Vagina (tissue), 2 donors: ENCODE measurements at places on chromosomes 5 and 9.
A peak's percentile ranks its signal among the peaks of the same experiment; 100 is the strongest.

DNA sequence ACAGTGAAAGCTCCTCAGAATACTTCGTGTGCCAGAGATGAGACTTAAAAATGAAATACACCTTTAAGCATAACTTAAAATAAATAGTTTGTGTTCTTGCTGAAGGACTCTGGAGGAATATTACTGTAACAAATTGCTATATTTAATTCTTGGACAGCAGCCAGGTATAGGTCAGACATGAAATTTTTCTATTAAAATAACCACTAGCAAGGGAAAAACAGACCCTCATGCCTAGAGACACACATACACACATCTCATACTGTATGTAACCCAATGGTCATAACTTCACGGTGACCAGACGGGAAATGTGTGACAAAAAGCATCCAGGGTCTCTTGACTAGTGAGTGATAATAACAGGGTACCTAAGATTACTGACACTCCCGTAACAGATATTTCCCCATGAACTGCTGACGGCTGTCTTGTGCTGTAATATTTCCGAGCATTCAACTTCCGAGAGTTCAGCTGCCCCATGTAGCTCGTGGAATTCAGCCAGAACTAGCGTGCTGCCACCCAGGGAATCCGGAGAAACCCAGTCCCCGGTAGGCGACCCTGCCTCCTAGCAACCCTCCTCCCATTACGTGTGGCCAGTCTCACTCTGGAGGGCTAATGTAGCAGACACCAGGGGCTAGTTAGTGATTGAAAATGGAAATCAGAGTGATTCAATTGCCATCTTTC, 2295.1 kb upstream of the WWC1 start:
- DNase-seq: no peak
- no peaks in the 10 kb centered on the region for H3K27me3 ChIP-seq
- no peak overlapping the region for H3K27ac ChIP-seq

- DNase-seq: no peak
- H3K4me3 ChIP-seq: no peak overlapping the region
- H3K27me3 ChIP-seq: no peaks in the 10 kb centered on the region
- no peaks in the 10 kb centered on the region for H3K36me3 ChIP-seq
- H3K27ac ChIP-seq: no peak overlapping the region
- H3K4me1 ChIP-seq: no peaks in the 10 kb centered on the region
These were observed 97.9 kb downstream of the YIPF5 start for GRCh38 chr5:144072518-144072927.

DNA sequence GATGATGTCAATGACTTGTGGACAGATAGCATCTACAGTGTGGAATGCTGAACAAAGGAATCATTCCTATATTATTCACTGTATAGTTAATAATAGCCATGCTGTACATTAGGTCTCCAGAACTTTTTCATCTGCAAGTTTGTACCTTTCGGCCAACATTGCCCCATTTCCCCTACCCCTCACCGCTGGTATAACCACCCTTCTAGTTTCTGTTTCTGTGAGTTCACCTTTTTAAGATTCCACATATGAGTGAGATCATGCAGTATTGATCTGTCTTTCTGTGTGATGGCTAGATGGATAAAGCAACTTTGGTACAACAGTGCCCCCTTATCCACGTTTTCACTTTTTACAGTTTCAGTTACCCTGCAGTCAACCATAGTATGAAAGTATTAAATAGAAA, 18.8 kb upstream of the ALDH1B1 start:
- H3K4me3 ChIP-seq: no peak overlapping the region
- H3K4me1 ChIP-seq: peaks cover 6% of the 10 kb centered on the region
- no peak overlapping the region for H3K27ac ChIP-seq
- no peaks in the 10 kb centered on the region for H3K27me3 ChIP-seq
- no peaks in the 10 kb centered on the region for H3K36me3 ChIP-seq

GRCh38 chr5:36177715-36178523, 26.0 kb downstream of the SKP2 start:
- no peaks in the 10 kb centered on the region for H3K4me1 ChIP-seq
- no peaks in the 10 kb centered on the region for H3K36me3 ChIP-seq
- H3K4me3 ChIP-seq: no peak overlapping the region
- no peak overlapping the region for H3K27ac ChIP-seq

- H3K36me3 ChIP-seq: no peaks in the 10 kb centered on the region
- no peak for DNase-seq
- H3K4me3 ChIP-seq: peak overlapping the region; percentile 76
- no peaks in the 10 kb centered on the region for H3K27me3 ChIP-seq
These were observed 708 bp downstream of the SPOUT1 start for GRCh38 chr9:128828719-128829452.

GRCh38 chr9:115164511-115164974, 46.6 kb upstream of the TNC start:
- no peak overlapping the region for H3K27ac ChIP-seq
- no peak for DNase-seq
- no peak overlapping the region for H3K4me3 ChIP-seq
- H3K36me3 ChIP-seq: no peaks in the 10 kb centered on the region
- no peaks in the 10 kb centered on the region for H3K27me3 ChIP-seq

- H3K4me3 ChIP-seq: no peak overlapping the region
- H3K27me3 ChIP-seq: no peaks in the 10 kb centered on the region
- H3K27ac ChIP-seq: peak overlapping the region; percentile 22
- no peaks in the 10 kb centered on the region for H3K36me3 ChIP-seq
These were observed 201.9 kb upstream of the ISL1 start for GRCh38 chr5:51181208-51181894.

DNA sequence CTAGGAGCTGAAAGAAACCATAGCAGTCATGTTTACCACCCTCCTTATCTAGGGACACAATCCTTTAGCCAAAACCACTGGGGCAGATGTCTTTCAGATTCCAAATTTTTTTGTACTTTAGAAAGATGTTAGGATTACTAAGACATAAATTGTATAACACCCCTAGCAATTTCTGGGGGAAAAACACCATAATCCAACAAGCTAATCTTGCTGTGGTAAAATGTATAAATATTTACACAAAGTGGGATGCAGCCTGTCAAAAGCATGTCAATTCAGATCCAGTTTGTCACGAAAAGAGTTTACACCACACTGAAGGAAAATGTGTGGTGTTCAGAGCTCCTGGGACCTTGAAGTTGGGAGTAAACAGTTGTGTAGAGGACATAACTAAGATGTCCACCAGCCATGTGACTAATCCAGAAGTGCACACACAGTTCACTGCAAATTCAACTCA, 274.3 kb downstream of the ADAMTSL1 start:
- H3K27me3 ChIP-seq: no peaks in the 10 kb centered on the region
- H3K4me1 ChIP-seq: no peaks in the 10 kb centered on the region
- DNase-seq: no peak
- H3K27ac ChIP-seq: no peak overlapping the region

GRCh38 chr9:127684576-127684975, 22.2 kb upstream of the CFAP157 start:
- no peaks in the 10 kb centered on the region for H3K27me3 ChIP-seq
- H3K27ac ChIP-seq: no peak overlapping the region
- DNase-seq: no peak
- no peaks in the 10 kb centered on the region for H3K36me3 ChIP-seq
- H3K4me1 ChIP-seq: no peaks in the 10 kb centered on the region

GRCh38 chr5:82073179-82073578, 101.4 kb downstream of the ATG10 start:
- H3K36me3 ChIP-seq: no peaks in the 10 kb centered on the region
- H3K4me3 ChIP-seq: no peak overlapping the region
- H3K27me3 ChIP-seq: no peaks in the 10 kb centered on the region
- no peak overlapping the region for H3K27ac ChIP-seq
- peaks cover 7% of the 10 kb centered on the region for H3K4me1 ChIP-seq

- no peak for DNase-seq
- no peak overlapping the region for H3K27ac ChIP-seq
- H3K36me3 ChIP-seq: no peaks in the 10 kb centered on the region
- H3K4me3 ChIP-seq: no peak overlapping the region
These were observed 7.8 kb downstream of the NOL6 start for GRCh38 chr9:33465596-33466564.

DNA sequence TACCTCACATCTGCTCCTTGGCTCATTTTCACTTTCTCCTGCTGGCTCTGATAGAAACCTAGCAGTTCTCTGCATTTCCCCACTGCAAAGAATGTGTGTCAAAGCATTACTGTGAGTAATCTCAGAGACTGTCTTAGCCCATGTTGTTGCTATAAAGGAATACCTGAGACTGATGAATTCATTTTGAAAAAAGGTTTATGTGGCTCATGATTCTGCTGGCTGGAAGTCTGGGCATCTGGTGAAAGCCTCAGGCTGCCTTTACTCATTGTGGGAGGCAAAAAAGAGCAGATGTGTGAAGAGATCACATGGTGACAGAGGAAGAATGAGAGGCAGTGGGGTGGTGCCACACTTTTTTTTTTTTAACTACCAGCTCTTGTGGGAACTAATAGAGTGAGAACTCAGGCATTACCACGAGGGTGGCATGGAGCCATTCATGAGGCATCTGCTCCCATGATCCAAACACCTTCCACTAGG, 191.6 kb upstream of the CTNND2 start:
- no peak overlapping the region for H3K27ac ChIP-seq
- H3K36me3 ChIP-seq: no peaks in the 10 kb centered on the region
- H3K4me3 ChIP-seq: no peak overlapping the region
- H3K27me3 ChIP-seq: no peaks in the 10 kb centered on the region
- H3K4me1 ChIP-seq: no peaks in the 10 kb centered on the region

DNA sequence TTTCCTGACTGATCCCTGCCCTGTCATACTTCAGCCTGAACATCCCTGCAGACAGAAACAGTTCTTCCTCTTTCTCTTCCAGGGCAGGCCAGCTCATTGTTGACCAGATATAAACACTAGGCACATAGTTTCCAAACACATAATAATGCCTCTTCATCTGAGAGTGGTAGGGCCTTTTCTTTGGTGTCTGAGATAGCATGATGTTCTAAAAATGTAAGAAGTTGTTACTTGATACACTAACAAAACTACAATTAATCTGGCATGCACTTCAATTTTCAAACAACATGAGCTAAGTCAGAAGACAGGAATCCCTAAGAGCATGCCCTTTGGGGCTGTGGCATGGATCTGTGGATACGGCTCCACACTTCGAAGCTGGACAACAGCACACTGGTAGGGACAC, 246.6 kb downstream of the SPOCK1 start:
- H3K27ac ChIP-seq: peak overlapping the region; percentile 10
- DNase-seq: no peak
- no peaks in the 10 kb centered on the region for H3K36me3 ChIP-seq

GRCh38 chr9:121735065-121735792, 83.8 kb downstream of the DAB2IP start:
- peaks cover 84% of the 10 kb centered on the region for H3K4me1 ChIP-seq
- no peak for DNase-seq
- H3K27ac ChIP-seq: peak overlapping the region; percentile 85
- peak overlapping the region; percentile 52 for H3K4me3 ChIP-seq

DNA sequence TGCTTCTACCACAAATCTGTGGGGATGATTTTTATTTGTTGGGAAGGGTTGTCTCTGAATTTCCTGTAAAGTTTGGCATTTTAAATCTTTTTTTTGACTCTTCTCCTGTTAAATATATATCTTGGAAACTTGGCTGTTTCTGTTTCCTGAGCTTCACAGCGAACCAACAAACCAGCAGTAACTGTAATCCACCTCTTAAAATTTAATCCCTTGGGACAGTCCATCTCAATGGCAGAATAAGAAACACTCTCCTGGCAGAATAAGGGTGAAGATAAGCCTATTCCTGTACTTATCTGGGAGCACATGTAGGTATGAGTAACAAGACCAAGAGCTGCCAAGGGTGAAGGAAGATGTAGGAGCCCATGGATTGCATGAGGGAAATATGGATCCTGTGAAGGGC, 73.1 kb upstream of the RPS23 start:
- H3K4me3 ChIP-seq: no peak overlapping the region
- no peaks in the 10 kb centered on the region for H3K36me3 ChIP-seq
- peaks cover 25% of the 10 kb centered on the region for H3K4me1 ChIP-seq
- no peak for DNase-seq

DNA sequence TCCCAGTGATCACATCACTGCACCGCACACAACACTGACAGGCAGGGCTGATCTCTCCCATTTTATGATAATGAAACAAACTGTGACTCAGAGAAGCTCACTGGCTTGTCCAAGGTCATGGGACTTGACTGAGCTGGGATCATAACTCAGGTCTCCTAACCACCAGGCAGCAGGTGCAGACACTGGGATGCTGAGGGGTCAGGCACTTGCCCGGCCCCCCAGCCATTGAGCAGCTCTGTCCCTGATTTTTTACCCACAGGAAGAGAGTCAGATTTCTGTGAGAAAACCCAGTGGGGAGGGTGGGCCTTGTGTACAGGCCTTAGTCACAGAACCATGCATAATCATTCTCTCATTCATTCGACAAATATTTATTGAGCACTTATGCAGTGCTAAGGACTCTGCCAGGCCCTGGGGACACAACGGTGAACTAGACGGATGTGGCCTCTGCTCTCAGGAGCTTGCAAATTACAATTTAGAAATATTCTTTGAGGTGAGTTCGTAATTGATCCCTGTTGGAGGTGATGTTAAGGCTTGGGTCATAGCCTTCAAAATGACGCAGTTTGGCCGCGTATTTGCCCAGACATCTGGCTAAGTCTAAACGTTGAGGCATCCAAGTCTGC, 54.5 kb upstream of the TGFBR1 start:
- H3K4me3 ChIP-seq: no peak overlapping the region
- DNase-seq: no peak
- no peaks in the 10 kb centered on the region for H3K27me3 ChIP-seq
- H3K4me1 ChIP-seq: no peaks in the 10 kb centered on the region

DNA sequence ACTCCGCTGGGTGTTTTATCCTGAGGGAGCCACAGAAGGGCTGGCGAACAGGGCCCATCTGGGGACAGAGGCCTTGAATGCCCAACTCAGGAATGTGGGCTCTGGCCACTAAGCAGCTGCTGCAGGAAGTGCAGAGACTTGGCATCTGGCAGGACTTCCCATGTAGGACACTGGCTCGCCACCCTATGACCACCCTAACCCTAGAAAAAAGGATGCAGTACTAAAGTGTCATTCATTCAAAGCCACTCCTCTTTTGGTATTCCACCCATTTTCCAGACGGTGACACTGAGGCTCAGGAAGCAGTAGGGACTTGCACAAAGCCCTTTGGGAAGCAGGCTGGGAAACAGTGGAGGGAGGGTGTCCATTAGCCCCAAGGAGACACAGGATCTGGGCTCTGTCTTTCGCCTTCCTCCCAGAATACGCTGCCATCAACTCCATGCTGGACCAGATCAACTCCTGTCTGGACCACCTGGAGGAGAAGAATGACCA, 3.0 kb downstream of the BBLN start:
- peaks cover 56% of the 10 kb centered on the region for H3K36me3 ChIP-seq
- DNase-seq: no peak
- H3K27ac ChIP-seq: no peak overlapping the region
- no peaks in the 10 kb centered on the region for H3K27me3 ChIP-seq
- no peak overlapping the region for H3K4me3 ChIP-seq

DNA sequence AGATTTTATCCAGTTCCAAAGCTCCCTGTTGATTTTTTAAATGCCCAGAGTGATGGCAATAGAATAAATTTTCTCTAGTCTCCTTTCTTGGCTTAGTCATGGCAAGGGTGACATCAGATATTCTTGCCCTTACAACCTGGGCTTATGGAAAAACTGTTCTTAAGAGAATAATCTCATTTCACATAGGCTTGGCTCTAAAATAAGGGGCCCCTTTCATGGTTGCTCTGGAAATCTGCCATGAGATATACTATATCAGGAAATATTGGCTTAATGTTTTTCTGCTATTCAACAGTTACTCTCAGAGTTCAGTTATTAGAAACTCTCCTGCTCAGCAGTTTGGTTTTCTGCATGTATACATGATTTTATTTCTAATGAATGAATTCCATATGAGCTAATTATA, 7.8 kb downstream of the HMHB1 start:
- no peak overlapping the region for H3K27ac ChIP-seq
- no peaks in the 10 kb centered on the region for H3K36me3 ChIP-seq
- DNase-seq: no peak
